ENCODE measurements at places on chromosomes 6 and 20.

- DNase-seq: no peak
These were observed 26.5 kb downstream of the SULF2 start for GRCh38 chr20:47758517-47759450.

DNA sequence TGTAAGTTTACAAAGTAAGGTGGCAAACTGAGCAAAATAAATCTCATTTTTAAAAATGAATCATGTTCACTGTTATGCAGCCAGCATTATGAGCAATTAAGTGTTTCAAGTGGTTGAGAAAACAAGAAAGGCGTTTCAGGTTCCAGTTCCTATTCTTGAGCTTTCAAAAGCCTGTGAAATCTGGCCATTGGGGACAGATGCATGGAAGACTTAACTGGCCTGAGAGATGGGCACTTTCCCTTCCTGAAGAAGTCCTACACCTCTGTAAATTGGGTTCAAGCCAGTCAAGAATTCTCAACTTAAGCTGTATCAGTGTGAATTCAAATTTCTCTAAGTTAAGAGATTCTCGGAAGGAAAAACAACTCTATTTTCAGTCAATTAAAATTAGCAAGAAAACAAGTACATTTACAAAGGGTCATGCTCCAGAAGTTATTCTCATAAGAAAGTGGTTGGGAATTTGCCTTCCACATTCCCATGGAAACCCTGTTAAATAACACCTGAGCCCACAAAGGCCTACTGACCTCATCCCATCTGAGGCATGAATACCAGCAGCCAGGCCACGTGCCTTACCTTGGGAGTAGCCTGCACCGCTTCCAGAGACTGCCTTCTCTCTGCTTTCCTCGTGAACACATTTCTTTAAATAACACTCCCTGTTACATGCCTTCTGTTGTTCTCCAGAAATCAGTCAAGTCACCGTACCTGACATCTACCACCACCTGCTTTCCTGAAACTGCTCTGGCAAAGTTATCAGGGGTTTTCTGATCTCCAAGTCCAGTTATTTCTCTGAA lies 19.4 kb downstream of the MAP3K5 start:
- no peak for DNase-seq

DNA sequence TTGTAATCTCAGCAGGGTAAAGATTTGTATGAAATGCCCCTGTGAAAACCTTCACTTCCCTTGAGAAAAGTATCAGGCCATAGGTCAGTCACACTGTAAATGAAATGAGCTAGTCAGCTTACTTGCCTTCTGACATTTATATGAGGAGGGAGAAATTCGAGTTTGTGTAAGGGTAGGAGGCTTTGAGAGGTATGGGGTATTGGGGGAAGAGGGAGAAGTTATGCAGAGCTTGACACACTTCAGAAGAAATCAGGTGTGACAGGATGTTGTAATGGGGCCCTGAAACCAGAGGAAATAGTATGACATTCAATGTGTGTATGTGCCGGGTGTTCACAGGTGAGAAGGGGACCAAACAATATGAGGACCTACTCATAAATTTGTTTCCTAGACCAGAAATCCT lies 64.2 kb upstream of the CCN6 start:
- DNase-seq: no peak

- DNase-seq: no peak
These were observed 4.7 kb downstream of the BTN2A2 start for GRCh38 chr6:26387565-26387964.

- DNase-seq: no peak
These were observed 79.2 kb upstream of the CD93 start for GRCh38 chr20:23165307-23165750.

DNA sequence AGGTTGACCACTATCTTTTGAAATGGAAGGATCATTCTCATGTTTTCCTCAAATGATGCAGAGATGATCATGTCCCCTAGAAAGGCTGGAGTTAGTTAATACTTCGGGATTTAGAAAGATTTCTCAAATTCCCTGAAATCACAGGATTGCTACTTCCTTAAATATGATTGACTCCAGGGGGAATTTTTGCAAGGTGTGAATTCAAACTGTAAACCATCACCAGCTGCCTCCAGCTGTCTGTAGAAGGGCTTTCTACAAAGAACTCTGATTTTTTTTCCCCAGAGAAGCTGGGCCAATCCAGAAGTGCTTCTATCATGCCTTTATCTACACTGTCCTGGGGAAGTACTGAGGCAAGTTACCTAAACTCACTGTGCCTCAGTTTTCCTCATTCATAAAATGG lies 114.5 kb downstream of the EDN1 start:
- DNase-seq: no peak

DNA sequence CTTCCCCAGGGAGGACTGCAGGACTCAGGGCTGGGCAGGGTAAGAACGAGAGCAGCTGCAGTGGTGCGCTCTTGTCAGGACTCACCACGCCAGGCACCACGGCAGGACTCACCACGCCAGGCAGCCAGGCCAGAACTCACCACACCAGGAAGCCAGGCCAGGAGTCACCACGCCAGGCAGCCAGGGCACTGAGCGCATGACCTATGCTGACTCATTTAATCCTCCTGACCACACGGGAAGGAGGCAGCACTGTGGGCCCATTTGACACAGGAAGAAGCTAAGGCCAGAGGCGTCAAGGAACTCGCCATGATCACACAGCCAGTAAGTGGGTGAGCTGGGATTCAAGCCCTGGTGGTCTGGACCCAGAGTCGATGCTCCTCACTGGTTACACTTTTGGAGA lies 189.3 kb downstream of the PREX1 start:
- no peak for DNase-seq

DNA sequence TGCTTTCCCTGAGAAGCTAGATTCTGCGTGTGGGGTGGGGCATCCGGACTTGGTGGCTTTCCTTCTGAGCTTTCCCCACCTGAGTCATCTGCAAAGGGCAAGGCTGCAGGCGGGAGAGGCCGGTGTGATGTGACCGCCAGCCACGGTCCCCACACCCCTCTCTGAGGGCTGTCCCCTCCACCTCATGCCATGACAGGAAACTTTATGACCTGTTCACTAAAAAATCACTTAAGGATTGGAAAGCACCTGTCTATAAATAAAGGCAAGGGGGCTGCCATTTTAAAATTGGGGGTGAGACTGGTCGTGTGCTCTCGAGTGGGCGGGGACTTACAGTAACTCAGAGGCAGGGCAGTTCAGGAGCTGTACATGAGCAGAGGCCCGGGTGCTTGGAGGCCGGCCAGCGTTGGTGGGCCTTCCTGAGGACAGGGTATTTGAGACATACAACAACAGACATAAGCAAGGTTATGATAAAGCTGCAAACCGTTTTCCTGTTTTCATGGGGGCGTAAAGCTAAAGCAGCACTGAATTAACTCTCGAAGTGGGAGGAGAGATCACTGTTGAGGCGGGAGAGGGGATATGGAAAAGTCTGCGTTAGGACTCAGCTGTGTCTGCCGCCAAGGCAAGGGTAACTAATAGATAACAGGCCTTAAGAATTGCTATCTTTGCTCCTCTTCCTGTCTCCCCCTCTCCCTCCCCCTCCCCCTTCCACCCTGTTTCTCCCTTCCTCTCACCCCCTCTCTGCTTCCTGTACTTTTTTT lies 16.1 kb upstream of the SERPINB1 start:
- DNase-seq: no peak

Measured in bone marrow (tissue), 2 donors.